ENCODE measurements at places on chromosomes 16 and 17.

GRCh38 chr16:81550432-81550808 lies 105.8 kb downstream of the CMIP start:
- no peak for DNase-seq

DNA sequence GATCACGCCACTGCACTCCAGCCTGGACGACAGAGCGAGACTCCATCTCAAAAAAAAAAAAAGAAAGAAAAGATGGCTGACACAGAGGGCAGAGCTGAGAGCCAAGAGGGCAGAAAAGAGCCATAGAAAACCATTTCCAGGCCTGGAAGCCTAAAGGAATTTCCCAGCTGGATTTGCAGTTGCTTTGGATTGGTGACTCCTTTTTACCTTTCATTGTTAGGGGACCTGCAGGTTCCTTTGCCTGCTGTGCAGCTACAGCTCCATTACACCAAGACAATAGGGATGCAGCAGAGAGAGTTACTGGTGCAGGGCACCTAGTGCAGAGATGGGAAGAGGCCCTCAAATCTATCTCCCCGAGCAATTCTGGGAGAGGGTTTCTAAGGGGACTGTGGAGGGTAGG lies 18.4 kb downstream of the ZNF668 start:
- DNase-seq: no peak

- DNase-seq: no peak
These were observed 24.3 kb downstream of the TMEM238L start for GRCh38 chr17:10779609-10780008.

GRCh38 chr17:75094871-75095399 lies 7.2 kb downstream of the SLC16A5 start:
- DNase-seq: no peak

DNA sequence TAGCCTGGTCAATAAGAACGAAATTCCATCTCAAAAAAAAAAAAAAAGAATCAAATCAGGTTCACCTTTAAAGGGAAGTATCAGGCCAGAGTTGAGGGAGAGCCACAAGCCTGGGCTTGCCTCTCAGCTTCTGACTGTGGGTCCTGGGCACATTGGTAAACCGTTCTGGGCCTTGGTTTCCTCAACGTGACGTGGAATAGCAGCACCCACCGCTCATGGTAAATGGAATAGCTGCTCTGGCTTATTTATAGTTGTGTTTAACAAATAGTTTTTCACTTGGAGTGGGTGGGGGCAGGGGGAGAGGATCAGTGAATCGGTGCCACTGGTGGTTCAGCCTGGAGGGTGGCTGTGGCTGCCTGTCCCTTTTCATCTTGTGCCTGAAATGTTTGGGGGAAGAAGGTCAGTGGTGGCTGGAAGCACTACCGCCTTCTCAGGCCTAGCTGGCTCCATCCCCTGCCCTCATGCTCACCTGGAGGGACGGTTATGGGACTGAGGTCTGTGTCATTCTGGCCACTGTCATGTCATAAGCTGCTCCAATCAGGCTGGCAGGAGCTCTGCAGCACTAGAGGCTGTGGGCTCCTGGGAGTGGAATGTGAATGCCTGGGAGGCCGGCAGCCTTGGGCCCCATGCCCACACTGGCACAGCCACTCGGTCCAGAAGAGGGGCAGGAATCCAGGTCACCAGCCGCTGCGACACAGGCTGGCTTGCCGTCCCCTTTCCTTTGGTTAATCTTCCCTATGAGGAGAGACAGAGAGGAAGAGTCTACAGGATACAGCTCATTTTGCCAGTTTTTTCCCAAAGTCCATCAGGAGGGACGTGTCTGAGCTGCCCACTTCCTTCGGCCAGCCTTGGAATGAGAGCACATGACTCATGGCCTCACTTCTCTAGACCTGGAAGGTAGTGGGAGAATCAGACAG lies 27.0 kb downstream of the CCR7 start:
- DNase-seq: no peak

GRCh38 chr16:57603115-57604024 lies 25.1 kb upstream of the ADGRG1 start:
- DNase-seq: no peak

GRCh38 chr16:67425580-67425979 lies 5.3 kb upstream of the HSD11B2 start:
- DNase-seq: no peak

DNA sequence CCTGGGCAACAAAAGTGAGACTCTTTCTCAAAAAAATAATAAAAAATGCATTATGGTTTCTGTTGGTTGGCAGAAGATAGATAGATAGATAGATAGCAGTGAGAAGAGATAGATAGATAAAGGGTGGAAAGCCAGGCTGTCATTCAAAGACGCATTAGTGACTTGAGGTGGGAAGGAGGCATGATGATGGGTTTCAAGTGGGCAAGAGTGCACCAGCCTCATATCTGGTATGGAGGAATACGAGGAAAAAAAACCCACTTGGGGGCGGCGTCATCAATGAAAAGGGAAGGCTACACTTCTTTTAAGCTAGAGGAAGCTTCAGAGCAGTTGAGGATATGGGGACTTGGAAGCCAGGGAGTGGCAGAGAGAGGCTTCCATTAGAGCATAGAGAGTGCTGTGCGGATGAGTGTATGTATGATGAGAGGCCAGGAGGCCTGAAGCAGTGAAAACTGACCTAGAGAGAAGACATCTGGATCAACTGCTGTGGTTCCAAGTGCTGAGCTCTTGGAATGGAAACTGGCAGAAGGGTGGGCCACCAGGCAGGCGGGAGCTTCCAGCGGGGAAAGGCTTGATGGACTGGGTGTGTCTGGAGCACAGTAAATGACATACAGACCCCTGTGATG lies 31.8 kb downstream of the CEP95 start:
- DNase-seq: no peak

GRCh38 chr16:88535191-88535856 lies 34.9 kb upstream of the ZC3H18 start:
- DNase-seq: no peak

DNA sequence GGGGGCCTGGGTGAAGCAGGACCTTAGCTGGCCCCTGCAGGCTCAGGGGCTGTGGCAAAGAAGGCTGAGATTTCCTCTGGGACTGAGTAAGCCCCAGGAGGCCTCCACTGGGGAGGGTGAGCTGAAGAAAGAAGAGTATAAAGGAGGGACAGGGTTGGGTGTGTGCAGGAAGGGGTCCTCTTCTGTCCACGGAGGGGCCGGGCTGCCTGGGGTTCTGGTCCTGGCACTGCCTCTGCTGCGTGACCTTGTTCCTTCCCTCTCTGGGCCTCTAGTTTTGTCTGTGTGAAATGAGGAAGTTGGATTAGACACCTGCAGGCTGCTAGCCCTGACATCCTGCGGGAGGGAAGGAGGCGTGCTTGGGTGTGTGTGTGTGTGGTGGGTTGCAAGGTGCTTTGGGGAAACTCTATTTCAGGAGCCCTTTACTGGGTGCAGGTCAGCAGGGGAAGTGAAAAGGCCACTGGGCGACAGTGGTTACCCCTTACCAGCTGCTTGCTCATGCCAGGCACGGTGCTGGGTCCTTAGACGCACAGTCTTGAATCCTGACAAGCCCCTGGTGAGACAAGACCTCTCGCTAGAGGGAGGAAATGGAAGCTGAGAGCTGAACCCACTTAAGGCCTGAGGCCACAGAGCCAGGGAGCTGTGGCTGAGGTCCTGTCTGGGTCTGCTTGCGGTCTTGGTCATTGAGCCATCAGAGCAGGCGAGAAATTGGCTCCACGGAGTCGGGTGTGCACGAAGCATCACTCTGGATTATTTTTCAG lies 60.7 kb downstream of the OR1D5 start:
- no peak for DNase-seq

GRCh38 chr17:1227917-1228780 lies 42.1 kb upstream of the BHLHA9 start:
- no peak for DNase-seq

- no peak for DNase-seq
These were observed 15.4 kb downstream of the SRP68 start for GRCh38 chr17:76056882-76057281.

DNA sequence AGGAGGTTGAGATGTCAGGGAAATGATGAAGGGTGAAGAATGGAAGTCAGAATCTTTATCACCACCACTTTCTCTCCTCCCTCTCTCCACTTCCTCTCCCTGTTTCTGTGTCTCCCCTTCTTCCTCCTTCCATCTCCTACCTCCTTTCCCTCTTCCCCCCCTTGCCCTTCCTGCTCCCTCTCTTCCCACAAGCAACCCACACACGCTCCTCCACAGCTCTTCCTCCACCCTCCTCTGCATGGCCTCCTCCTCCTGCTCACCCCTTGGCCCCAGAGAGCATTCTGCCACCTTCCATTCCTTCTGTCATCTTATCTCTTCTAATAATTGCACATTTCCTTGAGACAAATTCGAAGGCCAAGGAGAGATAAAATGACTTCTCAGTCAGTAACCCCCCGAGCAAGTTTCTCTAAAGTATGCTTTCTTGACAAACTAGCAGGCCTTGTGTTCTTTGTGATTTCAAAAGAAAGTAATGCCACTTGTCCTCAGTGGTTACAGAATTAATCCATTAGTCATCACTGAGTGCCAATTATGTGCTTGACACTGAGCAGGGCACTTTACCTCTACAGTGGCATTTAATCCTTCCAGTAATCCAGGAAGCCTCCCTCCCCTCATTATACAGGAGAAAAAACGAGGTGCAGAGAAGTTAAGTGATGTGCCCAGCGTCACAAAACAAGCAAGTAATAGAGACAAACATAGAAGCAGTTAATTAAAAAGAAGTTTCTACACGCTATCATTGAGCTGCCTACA lies 72.3 kb upstream of the CCL1 start:
- no peak for DNase-seq

DNA sequence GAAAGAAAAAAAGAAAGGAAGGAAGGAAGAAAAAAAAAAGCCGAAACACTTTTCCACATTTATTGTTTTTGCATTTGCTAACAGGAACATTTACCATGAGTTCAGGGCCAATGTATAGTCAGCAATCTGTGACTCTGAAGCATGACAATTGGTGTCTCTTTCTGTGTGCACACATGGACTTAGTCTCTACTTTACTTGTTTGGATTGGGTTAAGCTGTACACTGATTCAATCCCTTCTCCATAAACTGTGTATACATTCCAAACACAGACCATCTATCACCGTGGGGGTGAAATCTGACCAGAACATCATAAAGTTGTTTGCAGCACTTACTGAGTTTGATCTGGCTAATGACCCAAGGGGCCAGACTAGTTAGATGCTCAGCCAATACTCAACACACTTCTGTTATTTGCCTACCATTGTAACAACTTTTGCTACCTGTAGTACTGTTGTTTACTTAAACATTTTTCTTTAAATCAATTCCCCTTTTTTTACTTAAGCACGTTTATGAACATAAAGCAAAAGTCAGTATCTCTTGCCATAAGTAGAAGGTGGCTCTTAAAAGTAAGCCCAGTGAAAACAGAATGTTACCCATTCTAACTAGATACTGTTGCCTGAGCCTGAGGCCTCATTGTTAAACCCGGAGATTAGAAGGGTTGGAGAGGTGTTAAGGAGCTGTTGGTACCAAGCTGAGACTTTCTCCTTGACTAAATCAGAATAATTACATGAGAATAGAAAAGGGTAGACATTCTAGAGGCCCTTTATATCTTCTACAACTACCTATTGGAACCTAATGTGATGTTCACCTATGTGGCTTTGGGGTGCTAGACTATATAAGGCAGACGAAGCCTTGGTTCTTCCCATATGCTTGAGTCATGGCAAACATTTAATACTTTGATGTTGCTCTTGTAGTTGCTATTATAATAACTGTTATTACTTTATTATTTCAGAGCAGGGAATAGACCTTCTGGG lies 41.8 kb downstream of the SCNN1B start:
- no peak for DNase-seq

DNA sequence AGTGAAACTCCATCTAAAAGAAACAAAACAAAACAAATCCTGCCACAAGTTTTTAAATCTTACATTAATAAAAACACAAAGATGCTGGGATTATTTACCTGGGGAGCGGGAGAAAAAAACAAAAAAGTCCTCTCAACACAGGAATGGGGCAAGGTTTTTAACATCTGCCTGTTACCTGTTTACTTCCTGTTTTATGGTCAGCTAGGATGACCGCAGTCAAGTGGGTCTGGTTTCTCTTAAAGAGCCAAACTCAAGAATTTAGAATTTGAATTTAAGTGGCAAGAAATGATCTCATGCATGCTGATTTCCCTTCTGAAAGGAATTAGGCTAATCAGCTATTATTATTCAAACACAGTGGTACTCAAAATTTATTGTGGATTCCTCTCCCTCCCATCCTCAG lies 39.7 kb upstream of the TBC1D3K start:
- no peak for DNase-seq

- no peak for DNase-seq
These were observed 204.7 kb downstream of the CDRT15L2 start for GRCh38 chr17:20784100-20784665.

- DNase-seq: no peak
These were observed 142.0 kb downstream of the SSH2 start for GRCh38 chr17:29787995-29788394.

GRCh38 chr16:17463335-17463734 lies 7.4 kb downstream of the XYLT1 start:
- no peak for DNase-seq

All from AG04449 (cell line).